NCI-H1105 treated with DMSO at 0.1 percent for 48 hours (cell line): ENCODE measurements at places on chromosomes 16 and 17.

GRCh38 chr16:57516176-57516725 lies 20.1 kb downstream of the CCDC102A start:
- no peak for DNase-seq

DNA sequence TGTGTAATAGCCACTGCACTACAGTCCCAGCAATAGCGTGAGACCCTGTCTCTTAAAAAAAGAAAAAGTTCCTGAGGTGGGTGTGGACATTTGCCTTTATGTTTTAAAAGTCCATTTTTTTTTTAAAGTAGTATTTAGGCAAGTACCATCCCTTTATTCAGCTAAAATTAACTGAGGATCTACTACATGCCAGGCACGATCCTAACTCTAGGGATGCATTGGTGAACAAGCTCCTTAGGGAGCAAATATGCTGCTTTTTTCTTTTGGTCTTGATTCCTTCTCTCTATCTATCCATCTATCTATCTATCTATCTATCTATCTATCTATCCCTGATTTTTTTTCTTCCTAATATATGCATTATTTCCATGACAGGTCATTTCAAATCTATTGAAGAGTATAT lies 44.7 kb downstream of the CMTM3 start:
- no peak for DNase-seq

- DNase-seq = peak; percentile 49
Measured at GRCh38 chr17:57009737-57010445, 32.0 kb downstream of the SCPEP1 start.

- no peak for DNase-seq
Measured at GRCh38 chr16:11046382-11046931, 102.1 kb downstream of the CLEC16A start.

DNA sequence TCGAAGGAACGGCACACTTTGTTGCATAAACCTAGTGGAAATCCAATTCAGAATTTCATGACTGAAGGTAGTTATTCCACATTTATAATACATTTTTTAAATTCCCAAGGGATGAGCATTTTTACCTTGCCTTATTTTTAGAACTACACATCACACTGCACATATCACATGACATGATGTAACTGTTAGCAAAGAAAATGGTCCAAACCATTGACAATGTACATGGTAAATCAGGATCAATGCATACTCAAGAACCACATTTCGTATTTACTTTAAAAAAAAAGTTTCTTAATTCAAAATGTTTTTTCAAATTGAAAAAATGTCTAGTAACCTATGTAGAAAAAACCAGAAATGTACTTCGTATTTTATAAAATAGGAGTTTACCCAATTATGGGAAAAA lies 2.5 kb downstream of the KANSL1 start:
- no peak for DNase-seq

- no peak for DNase-seq
Measured at GRCh38 chr17:50127697-50128361, 2.1 kb downstream of the SAMD14 start.

GRCh38 chr16:24524855-24525677 lies 14.3 kb upstream of the RBBP6 start:
- no peak for DNase-seq

- DNase-seq = no peak
Measured at GRCh38 chr16:56263711-56264608, 72.7 kb downstream of the GNAO1 start.

- no peak for DNase-seq
Measured at GRCh38 chr17:49191409-49191916, 18.9 kb downstream of the GNGT2 start.

DNA sequence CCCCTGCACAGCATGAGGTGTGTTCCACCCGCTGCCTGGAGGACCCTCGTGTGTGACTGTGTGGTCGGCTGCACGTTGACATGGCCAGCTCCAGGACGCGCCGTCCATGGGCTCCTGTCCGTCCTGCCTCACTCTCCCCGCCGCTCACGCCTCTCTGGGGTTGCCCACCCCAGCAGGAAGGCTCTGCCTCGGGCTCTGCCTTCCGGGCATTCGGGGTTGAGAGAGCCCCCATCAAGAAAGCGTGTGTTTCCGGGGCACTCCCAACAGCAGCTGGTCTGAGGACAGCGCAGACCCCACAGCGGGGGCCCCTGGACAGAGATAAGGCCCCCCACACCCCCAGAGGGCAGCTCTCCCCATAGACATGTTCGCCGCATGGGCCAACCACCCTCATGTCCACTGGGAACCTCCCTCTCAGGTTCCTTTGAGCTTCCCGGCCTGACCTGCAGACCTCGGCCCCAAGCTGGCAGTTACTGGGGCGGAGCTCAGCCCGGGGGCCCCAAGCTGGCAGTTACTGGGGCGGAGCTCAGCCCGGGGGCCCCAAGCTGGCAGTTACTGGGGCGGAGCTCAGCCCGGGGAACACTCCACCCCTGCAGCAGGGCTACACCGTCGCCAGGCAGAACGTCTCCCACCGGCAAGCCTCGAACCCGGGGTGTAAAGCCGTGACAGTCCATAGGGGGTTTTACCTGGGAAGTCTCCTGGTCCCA lies 8.4 kb upstream of the PIEZO1 start:
- DNase-seq = no peak

- DNase-seq = peak; percentile 21
Measured at GRCh38 chr16:22948603-22949368, 134.8 kb downstream of the HS3ST2 start.

- no peak for DNase-seq
Measured at GRCh38 chr16:89401641-89402445, 88.5 kb downstream of the ANKRD11 start.

DNA sequence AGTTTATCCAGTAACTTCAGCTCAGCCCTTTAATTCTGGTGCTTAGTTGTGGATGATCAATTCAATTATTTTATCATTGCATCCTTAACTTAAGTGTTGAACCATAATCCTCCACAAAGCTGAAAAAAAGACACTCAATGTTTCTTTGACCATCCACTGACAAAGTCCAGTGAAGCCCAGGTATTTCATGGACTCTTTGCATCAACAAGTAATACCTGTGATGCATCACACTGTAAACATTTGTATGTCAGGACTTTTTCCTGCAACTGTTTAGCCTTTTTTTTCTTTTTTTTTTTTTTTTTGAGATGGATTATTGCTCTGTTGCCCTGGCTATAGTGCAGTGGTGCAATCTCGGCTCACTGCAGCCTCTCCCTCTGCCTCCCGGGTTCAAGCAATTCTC lies 6.6 kb upstream of the NFAT5 start:
- no peak for DNase-seq

GRCh38 chr17:4533523-4534504 lies 21.4 kb downstream of the MYBBP1A start:
- peak; percentile 14 for DNase-seq

- DNase-seq = no peak
Measured at GRCh38 chr16:50808929-50809538, 67.1 kb downstream of the CYLD start.

DNA sequence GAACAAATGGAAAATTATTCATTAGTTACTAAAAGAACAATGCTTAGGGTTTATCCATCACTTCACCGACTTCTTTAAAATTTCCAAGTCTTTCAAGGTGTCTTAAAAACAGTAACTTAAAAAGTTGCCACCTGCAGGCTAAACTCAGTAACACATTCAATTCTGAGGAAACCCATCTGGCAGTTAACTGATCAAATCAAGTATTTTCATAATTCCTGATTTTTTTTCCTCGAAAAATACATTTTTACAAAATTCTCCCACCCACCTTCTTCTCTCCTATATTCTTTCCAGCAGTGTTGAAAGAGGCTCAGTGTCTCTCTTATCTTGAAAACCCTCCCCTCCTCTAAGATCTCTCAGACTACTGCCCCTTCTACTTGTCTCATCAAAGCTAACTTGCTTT lies 29.9 kb downstream of the PARN start:
- no peak for DNase-seq

- DNase-seq = peak; percentile 7
Measured at GRCh38 chr16:83300326-83300725, 507.5 kb upstream of the HSBP1 start.

- peak; percentile 65 for DNase-seq
Measured at GRCh38 chr16:71961066-71962039, 38.8 kb downstream of the PKD1L3 start.

DNA sequence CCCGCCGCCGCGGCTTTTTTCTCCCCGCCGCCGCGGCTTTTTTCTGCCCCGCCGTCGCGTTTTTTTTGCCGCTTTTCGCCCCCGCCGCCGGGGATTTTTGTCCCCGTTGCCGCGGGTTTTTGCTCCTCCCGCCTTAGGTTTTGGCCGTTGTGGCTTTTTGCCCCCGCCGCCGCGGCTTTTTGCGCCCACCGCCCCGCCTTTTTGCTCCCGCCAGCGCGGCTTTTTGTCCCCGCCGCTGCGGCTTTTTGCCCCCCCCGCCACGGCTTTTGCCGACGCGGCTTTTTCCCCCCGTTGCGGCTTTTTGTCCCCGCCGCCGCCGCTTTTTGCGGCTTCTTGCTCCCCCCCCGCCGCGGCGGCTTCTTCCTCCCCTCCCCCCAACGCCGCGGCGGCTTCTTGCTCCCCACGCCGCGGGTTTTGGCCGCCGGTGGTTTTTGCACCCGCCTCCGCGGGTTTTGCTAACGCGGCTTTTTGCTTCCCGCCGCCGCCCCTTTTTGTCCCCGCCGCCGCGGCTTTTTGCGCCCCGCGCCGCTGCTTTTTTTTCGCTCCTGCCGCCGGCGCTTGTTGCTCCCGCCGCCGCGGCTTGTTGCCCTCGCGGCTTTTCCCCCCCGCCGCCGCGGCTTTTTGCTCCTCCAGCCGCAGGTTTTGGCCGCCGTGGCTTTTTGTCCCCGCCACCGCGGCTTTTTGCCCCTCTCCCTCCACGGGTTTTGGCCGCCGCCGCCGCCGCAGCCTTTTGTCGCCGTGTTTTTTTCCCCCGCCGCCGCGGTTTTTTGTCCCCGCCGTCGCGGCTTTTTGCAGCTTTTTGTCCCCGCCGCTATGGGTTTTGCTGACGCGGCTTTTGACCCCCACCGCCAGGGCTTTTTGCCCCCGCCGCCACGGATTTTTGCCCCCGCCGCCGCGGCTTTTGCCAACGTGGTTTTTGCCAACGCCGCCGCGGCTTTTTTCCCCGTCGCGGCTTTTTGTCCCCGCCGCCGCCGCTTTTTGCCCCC lies 150.3 kb downstream of the KCNJ18 start:
- DNase-seq = no peak

GRCh38 chr16:57823836-57824235 lies 21.5 kb upstream of the KIFC3 start:
- DNase-seq = no peak

DNA sequence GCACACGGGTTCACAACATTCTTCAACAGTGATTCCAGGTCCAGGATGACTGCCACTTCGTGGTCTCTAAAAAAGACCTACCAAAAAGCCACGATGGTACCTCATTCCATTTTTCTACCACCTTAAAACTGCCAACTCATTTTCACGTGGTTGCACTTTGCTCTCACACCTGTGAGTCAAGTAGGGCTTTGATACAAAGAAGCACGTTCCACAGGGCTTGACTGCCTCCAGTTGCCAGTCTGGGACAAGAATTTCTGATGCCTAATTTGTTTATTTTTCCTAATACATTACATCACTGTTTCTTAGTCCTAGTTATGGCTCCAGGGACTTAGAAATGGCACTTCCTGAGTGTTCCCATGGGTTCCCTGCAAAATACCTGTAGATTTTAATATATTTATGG lies 911.6 kb upstream of the EEF2KMT start:
- DNase-seq = no peak

DNA sequence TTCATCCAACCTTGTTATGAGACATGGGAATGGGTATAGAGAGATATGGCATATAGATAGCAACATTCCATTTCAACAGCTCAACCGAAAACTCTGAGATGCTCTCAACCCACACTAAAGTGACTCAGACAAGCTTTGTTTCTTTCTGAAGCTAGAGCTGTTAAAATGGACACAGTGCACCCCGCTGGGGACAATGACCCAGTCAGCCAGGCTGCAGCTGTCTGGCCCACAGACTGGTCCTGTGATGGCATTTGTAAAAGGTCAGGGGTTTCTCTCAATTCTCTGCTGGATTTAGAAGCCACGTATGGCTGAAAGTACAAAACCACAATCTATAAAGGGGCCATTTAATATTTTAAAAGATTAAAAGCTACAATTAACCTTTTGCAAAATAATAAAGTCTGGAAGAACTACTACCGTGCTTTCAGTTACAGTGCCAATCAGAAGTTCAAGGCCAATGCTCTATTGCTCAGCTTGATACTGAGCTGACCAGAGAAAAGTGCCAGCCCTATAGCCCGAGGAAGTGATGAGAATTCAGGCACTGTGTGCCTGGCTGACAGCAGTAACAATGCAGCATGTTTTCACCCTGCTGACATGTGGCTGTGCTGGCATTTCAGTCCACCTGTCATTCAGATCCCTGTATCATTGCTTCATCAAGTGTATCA lies 60.2 kb downstream of the TEX2 start:
- no peak for DNase-seq

DNA sequence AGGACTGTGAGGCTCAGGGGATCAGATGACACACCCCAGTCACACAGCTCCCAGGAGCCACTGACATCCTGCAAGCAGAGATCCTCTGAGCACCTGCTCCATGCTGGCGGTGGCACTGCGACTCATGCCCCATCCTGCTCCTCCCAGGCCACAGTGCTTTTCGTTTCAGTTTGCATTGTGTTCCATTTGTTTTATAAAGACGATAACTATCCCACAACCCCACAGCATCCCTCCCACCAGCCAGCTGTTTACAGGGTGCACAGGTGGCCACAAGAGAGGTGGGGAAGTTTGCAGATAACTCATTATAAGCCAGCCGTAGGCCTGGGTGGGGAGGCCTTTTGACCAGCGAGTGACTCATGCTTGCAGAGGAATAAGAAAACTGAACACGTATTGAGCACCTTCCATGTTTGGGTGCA lies 28.2 kb downstream of the BCO1 start:
- no peak for DNase-seq

GRCh38 chr17:10512856-10513255 lies 5.5 kb downstream of the MYH1 start:
- no peak for DNase-seq

- DNase-seq = no peak
Measured at GRCh38 chr16:30139583-30140481, 16.8 kb upstream of the MAPK3 start.

DNA sequence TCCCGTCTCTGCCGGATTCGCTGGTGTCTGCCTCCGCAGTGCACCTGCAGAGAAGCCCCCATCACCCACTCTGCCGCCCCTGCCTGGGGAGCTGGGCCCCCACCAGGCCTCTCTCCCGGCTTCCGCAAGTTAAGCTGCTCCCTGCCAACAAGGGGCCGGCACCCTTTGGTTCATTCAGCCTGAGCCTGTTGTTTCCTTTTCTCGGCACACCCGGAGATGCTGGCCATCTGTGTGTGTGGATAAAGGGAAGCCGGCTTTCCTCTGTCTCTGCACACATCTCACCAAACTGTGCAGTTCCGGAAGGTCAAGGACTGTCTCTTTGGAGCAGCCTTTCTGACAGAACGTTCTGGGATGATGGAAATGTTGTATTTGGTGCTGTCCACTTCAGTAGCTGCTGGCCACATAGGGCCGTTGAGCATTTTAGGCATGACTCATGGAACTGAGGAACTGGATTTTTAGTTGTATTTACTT lies 6.8 kb downstream of the MAPK8IP3 start:
- no peak for DNase-seq

- no peak for DNase-seq
Measured at GRCh38 chr16:336269-336668, 16.3 kb downstream of the AXIN1 start.

- DNase-seq = no peak
Measured at GRCh38 chr16:27434141-27435051, 32.4 kb downstream of the IL21R start.
